ENCODE measurements at places on chromosomes 16 and 17.

GRCh38 chr16:4077174-4077649 lies 39.0 kb downstream of the ADCY9 start:
- DNase-seq, result no peak

- DNase-seq, result no peak
Measured at GRCh38 chr17:79606487-79607281, 4.2 kb downstream of the RBFOX3 start.

GRCh38 chr16:53054670-53055485 lies at the start of gene CHD9:
Gene CHD9 (plus strand): TSS chr16:53054991. CDS start chr16:53156090, 101,099 bp downstream.
- peak; percentile 92 for DNase-seq

DNA sequence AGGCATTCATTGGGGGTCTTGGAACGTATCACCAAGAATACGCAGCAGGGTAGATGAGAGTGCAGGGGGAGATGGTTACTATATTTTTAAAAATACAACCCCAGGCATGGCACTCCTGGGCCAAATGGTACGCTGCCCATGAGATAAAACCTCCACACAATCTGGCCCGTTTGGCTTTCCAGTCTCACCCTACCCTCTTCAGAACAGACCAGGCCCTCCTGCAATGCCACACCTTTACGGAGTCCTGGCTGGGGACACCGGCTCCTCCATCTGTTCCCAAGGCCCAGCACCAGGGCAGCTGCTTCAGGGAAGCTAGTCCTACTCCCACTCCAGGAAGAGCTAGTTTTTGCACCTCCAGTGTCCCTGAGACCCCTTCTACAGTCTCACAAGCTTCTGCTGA lies 24.4 kb downstream of the SNN start:
- no peak for DNase-seq

DNA sequence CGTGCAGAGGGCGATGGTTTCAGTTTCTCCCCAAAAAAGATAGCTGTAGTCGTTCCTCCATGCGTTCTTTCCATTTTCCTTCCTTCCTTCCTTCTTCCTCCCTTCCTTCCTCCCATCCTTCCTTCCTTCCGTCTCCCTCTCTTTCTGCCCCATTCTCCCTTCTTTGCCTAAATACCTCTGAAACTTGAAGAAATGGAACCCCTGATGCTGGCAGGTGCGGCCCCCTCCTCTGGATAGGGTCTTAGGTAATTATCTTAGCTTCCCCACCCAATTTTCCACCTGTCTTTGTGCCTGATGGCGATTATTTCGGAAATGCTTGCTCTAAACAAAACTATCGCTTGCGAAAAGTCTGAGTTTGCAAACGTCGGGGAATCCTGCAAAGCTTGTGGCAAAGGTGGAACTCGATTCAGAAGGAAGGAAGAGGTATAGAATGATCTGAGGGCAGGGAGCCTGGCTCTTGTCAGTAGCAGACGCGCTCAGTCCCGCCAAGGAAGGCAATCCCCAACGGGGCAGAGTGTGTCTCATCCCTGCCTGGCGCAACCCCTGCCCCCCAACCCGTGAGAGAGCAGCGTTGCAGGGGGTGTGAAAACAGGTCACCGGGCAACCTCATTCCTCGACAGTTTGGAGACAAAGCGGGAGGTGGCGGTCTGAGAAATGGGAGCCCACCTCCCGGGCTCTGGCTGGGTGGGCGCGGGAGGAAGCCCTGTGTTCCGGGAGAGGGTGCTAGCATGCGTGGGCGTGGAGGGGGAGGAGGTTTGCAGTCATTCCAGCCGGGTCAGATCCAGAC lies 2.9 kb upstream of the CBX8 start:
- no peak for DNase-seq

- no peak for DNase-seq
Measured at GRCh38 chr16:67161595-67162058, 1.9 kb downstream of the FBXL8 start.

DNA sequence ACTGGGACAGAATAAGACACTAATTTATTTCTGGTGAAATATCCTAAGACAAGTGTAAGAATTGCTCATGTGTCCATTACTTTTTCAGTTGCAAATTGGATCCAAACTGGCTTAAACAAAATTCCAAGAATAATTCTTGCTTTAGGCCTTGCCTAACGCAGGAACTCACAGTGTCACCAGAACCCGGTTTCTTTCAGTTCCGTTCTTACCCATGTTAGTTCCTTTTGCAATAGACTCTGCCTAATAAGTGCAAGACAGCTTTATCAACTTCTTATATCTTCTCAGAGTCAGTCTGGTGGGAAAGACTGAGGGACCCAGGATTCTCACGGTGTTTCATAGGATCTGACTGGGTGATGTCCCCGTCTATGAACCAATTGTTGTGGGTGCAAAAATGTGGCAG lies 24.7 kb downstream of the GDE1 start:
- DNase-seq, result no peak

- DNase-seq, result no peak
Measured at GRCh38 chr16:75486676-75487313, 8.4 kb downstream of the CHST6 start.

DNA sequence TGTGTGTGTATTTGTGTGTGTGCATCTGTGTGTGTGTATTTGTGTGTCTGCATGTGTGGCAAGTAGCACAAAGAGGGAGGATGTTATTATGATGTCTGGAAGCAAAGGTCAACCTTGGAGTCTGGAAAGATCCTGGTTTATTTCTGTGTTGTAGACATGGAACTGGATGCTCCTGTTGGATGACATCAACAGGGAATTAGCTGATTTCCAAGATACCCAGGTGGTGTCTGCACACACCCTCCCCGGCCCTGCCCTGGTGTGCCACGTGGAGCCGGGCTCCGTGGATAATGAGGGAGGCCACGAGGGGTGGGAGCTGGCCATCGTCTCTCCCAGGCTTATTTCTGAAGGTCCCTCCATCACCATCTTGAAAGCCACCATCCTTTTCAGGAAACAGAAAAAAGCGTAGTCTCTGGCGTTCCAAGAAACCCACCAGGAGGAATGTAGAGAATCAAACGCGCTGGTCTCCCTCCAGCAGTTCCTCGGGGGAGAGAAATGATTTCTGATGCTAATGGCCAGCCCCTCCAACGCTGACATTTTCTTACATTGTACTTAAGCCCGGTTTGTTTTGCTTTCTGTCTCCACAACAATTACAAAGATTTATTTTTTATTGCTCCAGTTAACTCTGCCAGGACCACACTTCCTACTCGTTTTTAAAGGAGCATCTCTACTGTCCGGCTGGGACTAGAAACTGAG lies 93.3 kb downstream of the FOXL1 start:
- DNase-seq, result no peak

DNA sequence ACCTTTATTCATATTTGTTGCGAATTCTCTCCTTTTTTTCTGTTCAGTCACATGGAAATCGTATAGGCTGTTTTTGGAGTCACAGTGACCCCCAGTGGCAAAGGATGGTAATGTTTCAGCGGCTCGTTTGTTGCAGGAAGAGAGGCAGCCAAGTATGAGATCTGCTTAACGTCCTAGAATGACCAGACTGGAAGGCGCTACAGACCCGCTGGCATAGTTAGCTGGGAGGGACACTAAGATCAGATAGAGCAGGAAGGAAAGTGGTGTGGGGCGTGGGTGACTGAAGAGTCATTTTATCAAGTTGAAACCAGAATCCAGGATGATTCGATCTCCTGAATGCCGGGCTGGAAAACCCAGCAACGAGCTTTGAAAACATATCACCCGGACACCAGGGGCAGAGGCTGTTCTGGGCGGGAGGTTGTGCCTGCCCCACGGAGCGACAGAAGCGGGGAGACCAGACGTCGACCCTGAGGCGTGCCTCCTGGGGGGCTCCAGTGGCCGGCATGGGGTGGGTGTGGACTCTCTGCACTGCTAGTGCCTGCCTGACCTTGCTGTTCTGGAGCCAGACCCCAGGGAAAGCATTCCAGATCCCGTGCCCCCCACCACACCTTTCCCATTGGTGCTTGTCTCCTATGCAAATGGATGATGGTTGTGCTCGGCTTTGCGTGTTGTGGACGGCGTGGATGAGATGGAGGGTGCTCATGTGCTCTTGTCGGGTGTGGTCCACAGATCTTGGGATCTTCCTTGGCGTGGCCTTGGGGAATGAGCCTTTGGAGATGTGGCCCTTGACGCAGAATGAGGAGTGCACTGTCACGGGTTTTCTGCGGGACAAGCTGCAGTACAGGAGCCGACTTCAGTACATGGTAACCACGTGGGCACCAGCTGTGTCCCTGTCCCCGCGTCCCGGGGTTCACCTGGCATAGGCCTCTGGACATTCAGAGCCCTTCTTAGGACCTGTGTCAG lies 7.7 kb downstream of the IL34 start:
- DNase-seq, result peak; percentile 74

DNA sequence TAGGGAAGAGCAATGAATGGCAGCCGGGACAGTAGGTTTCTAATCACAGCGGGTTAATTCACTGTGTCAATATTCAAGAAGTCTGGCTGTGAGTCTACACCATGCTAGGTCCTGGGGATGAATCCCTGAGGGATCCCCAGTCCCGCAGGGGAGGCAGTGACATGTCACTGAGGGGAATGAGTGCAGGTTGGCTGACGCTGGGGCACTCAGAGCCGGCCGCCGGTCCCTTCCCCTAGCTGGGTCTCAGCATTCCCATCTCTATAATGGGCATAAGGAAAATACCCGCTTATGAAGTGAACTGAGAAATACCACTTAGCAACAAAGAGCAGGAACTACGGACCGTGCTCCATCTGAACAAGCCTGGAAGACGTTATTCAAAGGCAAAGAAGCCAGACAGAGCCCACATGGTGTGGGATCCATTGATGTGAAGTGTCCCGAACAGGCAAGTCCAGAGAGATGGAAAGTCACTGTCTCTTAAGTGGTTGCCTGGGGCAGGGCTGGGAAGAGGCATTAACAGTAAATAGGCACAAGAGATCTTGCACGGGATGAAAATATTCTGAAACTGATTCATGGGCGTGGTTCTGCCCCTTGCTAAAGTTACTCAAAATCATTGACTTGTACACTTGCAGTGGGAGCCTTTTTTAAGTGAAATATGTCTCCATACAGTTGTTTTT lies 31.9 kb downstream of the PPL start:
- no peak for DNase-seq

DNA sequence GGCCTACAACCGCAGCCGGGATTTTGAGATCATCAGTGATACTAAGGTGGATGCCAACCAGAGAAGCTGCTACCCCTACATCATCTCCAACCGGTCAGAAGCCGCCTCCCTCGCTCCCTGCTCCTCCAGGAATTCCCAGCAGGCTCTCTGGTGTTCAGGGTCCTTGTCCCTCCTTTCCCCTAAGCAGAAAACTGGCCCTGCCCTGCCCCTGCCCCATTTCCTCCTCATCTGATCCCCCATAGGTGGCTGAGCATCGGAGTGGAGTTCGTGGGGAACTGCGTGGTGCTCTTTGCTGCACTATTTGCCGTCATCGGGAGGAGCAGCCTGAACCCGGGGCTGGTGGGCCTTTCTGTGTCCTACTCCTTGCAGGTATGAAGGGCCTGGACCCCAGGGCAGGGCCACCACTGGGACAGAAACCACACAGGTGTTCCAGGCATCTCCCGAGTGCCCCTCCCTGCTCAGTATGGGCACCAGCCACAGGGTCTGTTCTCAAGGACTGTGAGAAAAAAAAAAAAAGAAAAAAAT lies 29.8 kb downstream of the ANKRD40 start:
- no peak for DNase-seq

DNA sequence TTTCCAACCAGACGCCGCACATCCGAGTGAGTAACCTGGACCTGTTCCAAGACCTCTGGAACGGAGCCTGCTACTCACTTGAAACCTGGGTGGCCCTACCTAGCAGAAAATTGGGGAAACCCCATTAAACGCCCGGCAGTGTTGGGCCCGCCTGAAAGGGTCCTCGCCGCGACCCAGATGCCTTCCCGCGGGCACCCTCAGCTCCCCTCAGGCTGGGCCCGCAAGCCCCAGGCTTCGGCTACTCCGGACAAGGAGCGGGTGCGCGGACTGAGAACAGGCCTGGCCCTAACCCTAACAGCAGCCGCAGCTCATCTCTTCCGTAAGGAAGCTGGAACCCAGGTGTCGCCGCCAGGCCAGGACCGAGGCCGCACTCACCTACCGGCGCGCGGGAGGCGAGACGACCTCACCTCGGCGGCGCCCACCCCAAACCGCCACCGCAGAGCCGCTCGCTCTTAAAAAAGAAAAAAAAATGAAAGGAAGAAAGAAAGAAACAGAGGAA lies 344 bp downstream of the PSME3IP1 start:
- peak; percentile 50 for DNase-seq

DNA sequence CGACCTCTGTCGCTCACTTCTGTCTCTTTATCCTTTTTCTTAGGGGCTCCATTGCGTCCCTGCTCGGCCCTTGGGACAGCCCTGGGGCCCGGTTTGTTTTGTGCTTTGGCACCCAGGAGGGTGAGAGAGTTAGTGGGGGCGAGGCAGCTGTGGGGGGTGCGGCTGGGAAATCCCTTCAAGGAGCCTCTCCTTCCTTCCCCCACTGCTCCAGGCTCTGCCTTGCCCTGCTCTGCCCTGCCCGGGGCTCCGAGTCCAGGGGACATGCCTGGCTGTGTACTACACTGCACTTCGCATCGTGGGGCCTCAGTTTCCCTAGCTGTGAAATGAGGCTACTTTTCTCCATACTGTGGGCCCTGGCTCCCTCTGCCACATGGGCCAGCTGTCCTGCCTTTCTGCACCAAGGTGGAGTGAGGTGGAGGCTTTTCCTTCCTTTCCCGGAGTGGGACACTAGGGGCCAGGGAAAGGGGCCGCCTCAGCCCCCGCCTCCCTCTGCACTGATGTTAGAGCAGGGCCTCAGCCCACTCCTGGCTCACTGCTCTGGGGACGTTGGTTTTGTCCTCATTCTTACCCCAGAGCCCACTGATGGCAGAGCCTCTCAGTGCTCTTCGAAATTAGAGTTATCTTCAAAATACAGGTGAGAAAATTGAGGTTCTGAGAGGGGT lies 980 bp downstream of the LLGL1 start:
- no peak for DNase-seq

DNA sequence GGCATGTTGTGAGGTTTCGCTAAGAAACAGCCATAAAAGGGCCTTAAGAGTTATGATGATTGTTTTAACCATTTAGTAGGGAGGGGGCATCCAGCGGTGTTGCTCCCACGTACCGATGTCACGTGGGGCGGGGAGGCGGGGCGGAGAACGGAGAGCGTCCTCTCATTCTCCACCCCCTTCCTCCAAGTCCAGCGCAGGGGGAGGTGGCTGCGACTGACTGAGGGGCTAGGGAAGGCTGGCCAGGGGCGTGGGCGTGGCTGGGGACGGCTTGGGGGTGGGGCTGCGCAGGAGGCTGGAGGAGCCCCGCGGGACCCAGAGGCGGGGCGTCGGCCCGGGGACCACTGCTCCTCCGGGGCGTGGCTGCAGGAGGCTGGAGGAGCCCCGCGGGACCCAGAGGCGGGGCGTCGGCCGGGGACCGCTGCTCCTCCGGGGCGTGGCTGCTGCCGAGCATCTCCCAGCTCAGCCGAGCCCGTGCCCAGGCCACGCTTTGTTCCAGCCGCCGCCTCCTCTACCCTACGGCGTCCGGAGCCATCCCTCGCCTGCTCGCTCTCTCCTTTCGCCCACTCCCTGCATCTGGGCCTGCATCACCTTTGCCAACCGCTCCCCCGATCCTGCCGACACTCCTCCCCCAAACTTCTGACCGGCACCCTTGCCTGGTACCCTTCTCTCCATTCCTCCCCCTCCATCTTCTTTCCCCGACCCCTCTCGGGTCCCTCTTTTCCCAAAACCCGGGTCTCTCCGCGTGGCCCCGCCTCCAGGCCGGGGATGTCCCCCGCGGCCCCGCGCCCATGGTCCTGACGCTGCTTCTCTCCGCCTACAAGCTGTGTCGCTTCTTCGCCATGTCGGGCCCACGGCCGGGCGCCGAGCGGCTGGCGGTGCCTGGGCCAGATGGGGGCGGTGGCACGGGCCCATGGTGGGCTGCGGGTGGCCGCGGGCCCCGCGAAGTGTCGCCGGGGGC lies at the start of gene SARM1:
SARM1 (plus strand) TSS at position 450 of the 958 bp plus-strand sequence; CDS start at position 789, 339 bp downstream.
- peak; percentile 95 for DNase-seq

GRCh38 chr17:266701-267667 lies 85.5 kb upstream of the DOC2B start:
- no peak for DNase-seq

GRCh38 chr16:2008009-2008526 lies 1.6 kb downstream of the ZNF598 start:
- no peak for DNase-seq
